T follicular helper cell (primary cell): ENCODE measurements at places on chromosomes 5 and 9.

GRCh38 chr5:119383008-119383407 is 27.2 kb downstream of the TNFAIP8 start:
- DNase-seq, result no peak

DNA sequence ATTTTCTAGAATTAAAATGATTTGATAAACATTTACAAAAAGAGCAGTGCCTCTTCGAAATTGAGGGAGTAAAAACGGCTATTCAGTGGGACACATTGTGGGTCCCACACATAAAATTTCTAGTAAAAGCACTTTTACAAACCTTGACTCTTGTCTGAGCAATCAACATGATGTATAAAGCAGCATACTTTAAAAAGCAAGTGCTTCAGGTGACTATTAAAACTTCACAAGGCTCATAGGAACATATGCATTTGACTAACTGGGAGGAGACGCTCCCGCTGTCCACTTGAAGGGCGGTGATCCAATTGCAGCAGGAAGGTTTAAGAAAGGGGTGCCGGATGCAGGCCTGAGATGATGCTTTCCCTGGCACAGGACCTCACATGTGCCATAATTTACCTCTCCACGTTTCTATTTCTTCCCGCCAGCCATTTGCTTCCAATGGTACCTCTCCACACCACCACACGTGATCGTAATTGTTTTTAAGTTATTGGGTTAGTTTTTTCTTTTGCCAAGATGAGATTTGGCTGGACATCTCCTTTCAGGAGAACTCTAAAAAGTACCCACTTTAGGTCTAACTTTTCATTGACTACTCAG is 1.8 kb downstream of the MCTP1 start:
- DNase-seq, result no peak

DNA sequence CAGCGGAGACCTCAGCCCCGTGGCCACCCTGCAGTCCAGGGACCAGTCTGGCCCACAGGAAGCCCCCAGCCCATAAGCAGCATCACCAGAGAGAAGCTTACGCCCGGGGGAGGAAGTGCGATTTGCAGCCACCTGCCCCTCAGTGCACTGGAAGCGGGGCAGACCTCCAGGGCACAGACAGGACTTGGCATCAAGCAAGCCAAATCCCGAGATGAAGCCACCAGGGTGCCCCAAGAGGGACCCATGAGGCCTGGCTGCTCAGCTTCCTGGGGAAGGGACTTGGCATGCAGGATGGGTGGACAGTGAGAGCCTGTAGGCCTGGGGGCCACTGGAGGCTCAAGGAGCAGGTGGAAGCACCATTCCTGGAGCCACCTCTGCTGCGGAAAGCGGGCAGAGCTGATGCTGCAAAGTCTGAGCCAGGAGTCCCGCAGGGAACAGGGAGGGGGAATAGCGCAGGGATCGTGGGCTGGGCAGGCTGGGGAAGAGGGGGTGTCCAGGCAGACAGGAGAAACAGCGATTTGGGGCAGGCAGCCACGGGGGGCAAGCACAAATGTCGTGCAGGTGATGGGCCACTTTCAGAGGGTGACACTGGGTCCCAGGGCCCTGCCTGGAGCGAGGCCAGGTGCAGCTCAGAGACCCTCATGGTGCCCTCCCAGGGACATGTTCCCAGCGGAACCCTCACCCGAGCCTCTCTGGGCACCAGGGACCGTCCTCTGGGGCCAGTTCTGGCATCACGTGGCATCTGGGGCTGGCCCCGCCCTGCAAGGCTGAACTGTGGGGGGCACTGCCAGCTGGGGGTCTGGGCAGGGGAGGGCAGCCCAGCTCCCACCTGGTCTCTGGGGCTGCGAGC is 3.2 kb downstream of the LRRC26 start:
- no peak for DNase-seq

DNA sequence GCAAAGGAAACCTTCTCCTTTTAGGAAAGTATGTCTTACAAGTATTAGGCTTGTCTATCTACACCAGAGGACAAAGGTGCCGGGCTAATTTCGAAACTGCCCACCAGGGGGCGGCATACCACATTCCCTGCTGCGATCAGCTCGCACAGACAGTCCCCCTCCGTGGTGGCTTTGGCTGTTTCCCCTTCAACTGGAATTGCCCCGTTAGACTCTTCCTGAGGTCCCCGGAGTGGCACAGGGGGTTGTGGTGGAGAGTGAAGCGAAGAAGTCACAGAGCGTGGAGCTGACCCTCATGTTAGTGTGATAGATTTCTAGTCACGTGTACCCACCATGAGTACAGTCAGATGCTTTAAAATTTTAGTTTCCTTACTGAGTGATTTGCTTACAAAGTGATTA is 17.5 kb downstream of the PTTG1 start:
- peak; percentile 80 for DNase-seq

- DNase-seq, result no peak
Observed at GRCh38 chr9:19660019-19660418, 128.8 kb downstream of the SLC24A2 start.

- DNase-seq, result no peak
Observed at GRCh38 chr5:19497229-19497815, 490.7 kb downstream of the CDH18 start.

DNA sequence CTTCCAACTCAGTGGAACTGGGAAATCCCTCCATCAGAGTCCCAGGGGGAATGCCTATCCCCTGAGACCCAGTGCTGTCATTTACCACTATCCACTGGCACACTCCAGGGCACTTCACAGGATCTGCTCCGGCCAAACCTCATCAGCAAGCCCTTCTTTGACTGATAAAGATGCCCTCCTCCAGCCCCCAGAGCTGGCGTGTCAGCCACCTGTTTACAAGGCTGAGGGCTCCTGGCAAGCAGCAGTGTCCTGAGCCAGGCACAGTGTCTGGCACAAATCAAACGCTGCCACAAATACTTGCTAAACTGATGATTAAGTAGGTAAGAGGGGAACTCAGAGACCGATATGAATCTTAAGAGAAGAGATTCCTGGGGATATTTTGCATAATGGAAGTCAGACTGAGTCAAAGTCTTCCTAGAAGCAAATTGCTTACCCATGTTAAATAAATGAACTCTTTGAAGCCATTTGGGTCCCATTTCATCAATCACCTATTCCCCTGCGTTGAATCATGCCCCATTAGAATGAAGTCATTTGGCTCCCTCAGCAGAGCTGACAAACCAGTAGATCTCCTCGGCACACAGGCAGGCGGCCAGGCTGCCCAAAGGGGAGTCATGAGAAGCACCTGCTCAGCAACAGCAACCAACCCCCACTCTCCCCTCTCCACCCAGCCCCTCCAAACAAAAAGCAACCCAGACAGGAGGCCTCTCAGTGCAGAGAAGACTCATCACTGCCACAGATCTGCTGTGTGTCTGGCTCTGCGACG is 97.4 kb downstream of the CDK5RAP2 start:
- DNase-seq, result no peak

DNA sequence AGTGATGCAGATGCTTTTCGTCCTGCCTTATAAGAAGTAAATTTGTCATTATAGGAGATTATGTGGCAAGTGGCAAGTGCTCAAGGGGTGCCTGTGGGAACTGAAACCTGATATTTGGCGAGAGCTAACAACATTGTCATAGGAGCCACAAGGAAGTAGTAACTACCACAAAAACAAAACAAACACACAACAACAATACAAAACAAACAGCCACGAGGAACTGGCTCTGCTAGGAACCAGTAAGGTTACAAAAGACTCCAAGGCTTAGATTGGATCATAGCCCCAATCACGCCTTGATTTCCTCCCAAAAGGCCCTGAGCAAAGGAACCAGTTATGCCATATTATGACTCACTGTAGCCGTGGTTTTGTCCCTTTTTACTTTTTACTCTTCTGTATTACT is 1045.2 kb downstream of the CDH12 start:
- no peak for DNase-seq

DNA sequence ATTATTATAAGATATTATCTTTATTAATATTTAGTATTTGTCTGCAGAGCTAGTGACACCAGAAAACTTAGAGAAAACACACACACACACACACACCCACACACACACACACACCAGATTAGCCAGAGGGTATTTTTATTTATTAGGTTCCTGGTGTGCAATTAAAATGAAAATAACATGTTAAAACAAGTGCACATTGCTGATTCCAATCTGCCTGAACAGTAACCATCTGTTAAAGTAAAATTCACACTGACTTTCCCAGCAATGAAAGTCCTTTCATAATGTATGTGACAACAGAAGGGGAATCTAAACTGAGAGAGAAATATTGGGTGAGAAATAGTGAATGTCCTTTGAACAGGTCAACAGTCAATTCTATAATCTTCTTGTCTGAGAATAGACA is 2323.5 kb upstream of the ACO1 start:
- no peak for DNase-seq

- no peak for DNase-seq
Observed at GRCh38 chr5:43661102-43661501, 58.1 kb downstream of the NNT start.

- peak; percentile 5 for DNase-seq
Observed at GRCh38 chr5:81838307-81838906, 87.5 kb upstream of the SSBP2 start.
